Nephron progenitor cell (in vitro differentiated cells): ENCODE measurements at places on chromosomes 11 and 22.

DNA sequence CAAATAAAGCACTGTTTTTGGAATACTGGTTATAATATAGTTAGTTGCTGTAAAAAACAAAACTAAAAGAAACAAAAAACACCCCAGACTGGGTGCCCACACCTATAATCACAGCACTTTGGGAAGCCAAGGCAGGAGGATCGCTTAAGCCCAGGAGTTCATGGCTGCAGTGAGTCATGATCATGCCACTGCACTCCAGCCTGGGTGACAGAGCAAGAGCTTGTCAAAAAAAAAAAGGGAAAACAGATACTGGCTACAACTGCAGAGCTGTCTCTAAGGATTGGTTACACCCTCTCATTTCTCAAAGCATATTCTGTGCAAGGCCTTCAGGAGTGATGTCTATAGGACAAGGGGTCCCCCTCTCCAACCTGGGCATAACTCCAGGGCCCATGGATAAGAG is 14.6 kb upstream of the STK33 start:
- no peak for DNase-seq

- no peak for DNase-seq
Measured at GRCh38 chr11:63462137-63462536, 28.8 kb downstream of the PLAAT5 start.

DNA sequence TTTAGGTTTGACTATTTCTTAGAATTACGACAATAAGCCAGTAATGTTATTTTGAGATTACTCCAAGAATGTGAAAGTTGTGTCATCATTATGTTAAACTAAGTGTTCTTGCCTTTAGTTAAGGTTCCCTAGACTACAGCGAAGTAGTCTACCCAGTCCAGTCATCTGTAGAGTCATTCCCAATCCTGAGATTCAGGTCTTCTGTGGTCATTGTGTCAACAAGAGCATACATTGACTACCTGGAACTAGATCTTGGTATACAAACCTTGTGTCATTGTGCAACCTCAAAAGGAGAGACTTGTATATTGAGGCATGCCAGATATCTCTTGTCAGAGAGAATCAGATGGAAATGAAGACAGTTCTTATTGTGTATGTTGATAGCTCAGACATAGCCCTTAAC is 115.9 kb downstream of the ATM start:
- no peak for DNase-seq

DNA sequence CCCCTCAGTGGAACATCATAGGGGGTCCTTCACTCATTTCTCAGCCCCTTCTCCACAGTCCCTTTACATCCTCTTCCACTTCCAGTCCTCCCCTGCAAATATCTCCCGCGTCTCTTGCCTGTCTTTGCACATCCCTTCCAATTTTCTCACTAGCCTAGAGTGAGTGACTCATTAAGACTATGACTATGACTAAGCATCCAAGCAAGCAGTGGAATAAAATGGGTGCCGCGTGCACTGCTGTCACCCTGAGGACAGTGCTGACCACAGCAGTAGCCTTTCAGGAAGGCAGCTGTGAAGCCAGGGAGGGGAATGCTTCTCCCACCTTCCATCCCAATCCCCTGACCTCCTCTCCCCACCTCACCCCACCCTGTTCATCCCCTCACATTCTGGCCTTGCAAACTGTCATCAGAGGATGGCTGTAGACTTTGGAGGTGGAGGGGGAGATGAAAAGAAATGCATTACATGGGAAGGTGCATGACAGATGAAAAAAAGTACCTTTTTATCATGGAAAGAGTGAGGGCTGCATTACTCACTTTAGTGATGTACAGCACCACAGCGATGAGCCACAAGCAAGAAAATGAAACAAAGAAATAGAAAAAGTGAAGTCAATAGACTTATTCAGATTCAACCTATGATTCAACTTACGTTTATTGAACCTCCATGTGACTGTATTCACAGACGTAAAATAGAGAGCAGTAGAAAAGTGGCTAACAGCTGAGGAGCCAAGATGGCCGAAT is 948.2 kb downstream of the NTM start:
- no peak for DNase-seq

DNA sequence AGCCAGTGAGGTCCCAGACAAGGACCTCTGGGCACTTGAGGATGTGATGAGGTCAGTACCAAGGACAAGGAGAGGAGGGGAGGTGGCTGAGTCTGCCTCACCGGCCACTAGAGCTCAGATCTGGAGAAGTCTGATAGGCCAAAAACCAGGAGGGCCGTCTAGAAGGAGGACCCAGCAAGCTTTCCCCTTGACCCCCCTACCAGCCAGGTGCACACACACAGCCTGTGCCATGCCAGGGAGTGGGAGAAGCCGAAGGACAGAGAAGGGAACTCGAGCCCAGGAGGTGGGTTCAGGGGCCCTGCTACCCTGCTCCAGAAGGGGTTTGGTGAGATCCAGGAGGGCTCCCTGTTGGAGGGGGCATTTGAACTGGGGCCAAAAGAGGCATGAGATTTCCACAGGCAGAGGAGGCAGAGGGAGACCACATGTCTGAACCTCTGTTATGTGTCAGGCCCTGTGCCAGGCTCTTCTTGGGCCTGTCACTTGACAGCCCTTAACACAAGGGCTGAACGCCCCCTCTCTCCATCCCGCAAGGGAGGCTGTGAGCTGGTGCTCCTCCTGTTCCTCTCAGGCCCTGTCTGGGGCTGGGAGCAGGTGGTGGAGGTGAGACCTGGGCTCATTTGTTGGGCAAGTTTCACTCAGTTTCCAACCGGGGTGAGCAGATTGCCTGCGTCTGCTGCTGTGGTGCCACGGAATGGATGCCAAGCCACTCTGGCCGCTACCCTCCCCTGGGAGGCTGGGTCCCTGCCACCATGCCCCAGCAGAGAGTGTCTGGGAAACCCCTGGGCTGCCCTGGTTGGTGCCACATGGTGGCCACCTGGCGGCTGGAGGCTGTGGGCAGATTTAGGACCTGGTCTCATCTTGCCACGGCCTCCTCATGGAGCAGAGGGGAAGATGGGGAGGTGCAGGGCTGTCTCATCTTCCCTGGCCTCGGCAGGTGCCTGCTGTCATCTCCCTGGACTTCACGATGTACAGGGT is 65.2 kb downstream of the MPPED1 start:
- no peak for DNase-seq
